ENCODE measurements at places on chromosomes 2 and 18. TPM values are rescaled to one million over a fixed set of nuclear protein-coding genes. Genes with fewer than 3 reads are reported as not detected.

SOS1 gene
- 36.1 TPM for total RNA-seq

FN1 gene
- total RNA-seq = 3,314 TPM

ANKRD23 gene
- total RNA-seq = 6.0 TPM

- no peak for DNase-seq
These were observed 150.4 kb downstream of the PIK3C3 start for GRCh38 chr18:42105394-42105793.

- peak; percentile 92 for DNase-seq
These were observed 64.7 kb upstream of the TLK1 start for GRCh38 chr2:171225302-171225980.

- DNase-seq = peak; percentile 53
These were observed 114.7 kb downstream of the FAM210A start for GRCh38 chr18:13611601-13612195.

GRCh38 chr18:26322890-26323653 is 96.8 kb downstream of the TAF4B start:
- DNase-seq = peak; percentile 16

GRCh38 chr2:101610750-101611315 is 86.7 kb upstream of the MAP4K4 start:
- no peak for DNase-seq

- no peak for DNase-seq
These were observed 141.2 kb downstream of the IKZF2 start for GRCh38 chr2:213010106-213010779.

DNA sequence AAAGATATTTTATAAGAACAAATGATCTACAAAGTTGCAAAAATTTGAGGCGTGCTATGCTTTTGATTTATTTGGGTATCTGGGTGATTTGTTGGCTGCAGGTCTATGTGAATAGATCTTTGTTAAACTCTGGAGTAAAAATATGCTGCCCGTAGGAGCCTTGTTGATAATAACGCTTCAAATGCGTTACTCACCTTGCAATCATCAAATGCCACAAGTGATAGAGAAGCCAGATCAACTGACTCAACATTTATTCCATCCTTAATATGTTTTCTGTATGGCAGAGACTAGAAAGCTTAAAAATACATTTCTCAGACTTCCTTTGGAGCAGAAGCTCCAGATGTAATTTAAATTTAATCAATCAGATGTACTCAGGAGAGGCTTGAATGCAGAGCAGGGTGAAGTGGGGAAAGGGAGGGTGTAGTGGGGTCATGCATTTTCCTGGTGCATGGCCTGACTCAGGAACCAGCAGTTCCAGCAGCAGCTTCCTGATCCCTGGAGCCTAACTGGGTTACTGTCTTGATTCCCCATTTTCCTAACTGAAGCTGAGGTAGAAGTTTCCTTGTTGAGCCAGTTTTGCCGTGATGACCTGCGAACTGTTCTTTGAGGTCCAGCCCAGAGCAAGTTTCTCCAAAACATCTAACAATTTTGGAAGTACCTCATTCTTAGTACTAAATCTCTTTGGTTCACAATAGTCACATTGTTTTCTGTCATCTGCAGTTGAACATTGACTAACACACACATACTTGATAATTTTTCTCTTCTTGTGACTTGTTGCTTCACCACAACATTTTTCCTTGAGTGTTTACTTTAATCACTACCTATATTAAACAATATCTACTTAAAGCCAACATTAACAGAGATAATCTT is 284.7 kb upstream of the CWC22 start:
- peak; percentile 35 for DNase-seq

- DNase-seq = no peak
These were observed 140.6 kb downstream of the NETO1 start for GRCh38 chr18:72727038-72727655.

GRCh38 chr18:9474108-9474982 is 968 bp upstream of the RALBP1 start:
- DNase-seq = no peak

DNA sequence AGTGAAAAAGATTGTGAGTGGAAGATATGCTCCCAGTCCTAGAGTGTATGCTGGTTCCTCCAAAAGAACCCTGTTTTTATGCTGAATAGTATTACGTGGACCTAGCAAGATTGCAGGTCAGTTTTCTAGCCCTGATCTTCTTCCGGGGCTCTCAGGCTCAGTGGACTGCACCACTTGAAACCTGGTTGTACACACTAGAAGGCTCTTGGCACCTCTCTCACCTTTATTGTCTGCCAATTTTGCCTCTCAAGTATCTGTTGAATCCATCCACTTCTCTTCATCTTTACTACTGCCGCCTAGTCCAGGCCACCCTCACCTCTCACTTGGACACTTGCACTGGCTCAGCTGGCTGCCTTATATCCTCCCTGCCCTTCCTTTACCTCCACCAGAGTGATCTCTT is 16.8 kb downstream of the TTC39C start:
- no peak for DNase-seq

All from fibroblast of the aortic adventitia (primary cell).